ENCODE measurements at places on chromosomes 5 and 9. TPM values are rescaled to one million over a fixed set of nuclear protein-coding genes. Genes with fewer than 3 reads are reported as not detected.
A peak's percentile ranks its signal among the peaks of the same experiment; 100 is the strongest.

DNA sequence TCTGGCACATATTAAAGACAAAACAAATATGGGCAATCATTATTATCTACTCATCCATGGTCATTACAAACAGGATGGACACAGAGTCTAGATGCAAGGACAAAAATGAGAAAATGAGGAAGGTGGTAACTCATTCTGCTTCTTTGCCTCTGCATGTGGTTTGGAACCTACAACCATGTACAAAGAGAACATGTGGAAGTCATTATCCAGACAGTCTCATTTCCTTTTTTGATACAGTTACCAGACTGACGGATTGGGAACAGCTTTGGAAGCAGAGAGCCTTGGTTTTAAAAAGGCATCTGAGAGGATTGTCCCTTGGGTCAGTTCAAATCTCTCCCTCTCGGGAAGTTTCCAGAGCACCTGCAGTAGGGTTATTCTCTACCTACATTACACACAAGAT, 433.4 kb upstream of the TNC start:
- no peaks in the 10 kb centered on the region for H3K36me3 ChIP-seq
- no peak overlapping the region for H3K27ac ChIP-seq
- no peaks in the 10 kb centered on the region for H3K4me1 ChIP-seq
- DNase-seq: no peak
- no peaks in the 10 kb centered on the region for H3K27me3 ChIP-seq

DNA sequence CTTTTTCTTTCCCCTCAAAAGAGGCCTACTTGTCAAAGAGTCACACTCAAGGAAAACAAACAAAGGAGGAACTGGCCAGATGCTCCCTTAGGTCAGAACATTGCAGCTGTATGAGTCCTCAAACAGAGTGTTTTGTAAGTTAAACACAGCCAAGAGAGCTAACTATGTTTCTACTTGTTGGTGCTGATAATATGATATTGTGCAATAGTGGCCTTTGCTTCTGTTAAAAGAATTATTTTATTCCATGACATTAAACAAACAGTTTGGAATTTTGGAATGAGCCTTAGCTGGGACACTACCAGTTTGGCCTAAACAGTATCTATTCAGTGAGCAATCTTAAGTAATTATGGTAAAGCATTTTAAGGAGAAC, 56.0 kb upstream of the TPD52L3 start:
- no peaks in the 10 kb centered on the region for H3K4me1 ChIP-seq
- H3K27ac ChIP-seq: peak overlapping the region; percentile 77
- H3K4me3 ChIP-seq: no peak overlapping the region
- DNase-seq: no peak
- no peaks in the 10 kb centered on the region for H3K36me3 ChIP-seq

The GLE1 gene
- total RNA-seq: 31.9 TPM

GRCh38 chr5:120098902-120099535, 365.1 kb upstream of the PRR16 start:
- no peak overlapping the region for H3K27ac ChIP-seq
- H3K36me3 ChIP-seq: no peaks in the 10 kb centered on the region
- H3K4me3 ChIP-seq: no peak overlapping the region
- H3K4me1 ChIP-seq: no peaks in the 10 kb centered on the region
- DNase-seq: no peak

GRCh38 chr5:141504216-141504615, 15.3 kb downstream of the PCDHGC5 start:
- no peaks in the 10 kb centered on the region for H3K27me3 ChIP-seq
- H3K36me3 ChIP-seq: no peaks in the 10 kb centered on the region
- no peak overlapping the region for H3K27ac ChIP-seq
- H3K4me1 ChIP-seq: peaks cover 5% of the 10 kb centered on the region
- no peak for DNase-seq

- H3K36me3 ChIP-seq: no peaks in the 10 kb centered on the region
- H3K27ac ChIP-seq: peak overlapping the region; percentile 80
- H3K27me3 ChIP-seq: no peaks in the 10 kb centered on the region
These were observed 51.0 kb upstream of the IFNK start for GRCh38 chr9:27473111-27473529.

The OTP gene
- total RNA-seq: not detected
